ENCODE measurements at places on chromosomes 7 and 10.

DNA sequence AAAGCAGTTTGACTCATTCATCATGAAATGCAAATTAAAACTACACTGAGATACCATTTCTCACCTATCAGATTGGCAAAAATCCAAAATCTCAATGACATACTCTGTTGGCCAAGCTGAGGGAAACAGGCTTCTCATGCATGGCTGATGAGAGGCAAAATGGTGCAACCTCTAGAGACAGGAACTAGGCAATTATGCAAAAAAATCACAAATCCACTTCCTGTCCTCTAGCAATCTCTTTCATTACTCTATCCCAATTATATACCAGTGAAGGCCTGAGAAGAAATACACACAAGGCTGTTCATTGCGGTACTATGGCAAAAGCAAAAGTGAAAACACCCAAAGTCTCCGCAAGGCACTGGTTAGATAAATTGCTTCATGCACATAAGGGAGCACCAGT is 25.9 kb upstream of the PTPRN2 start:
- DNase-seq = peak; percentile 52

- DNase-seq = peak; percentile 98
Measured at GRCh38 chr10:62384057-62384446, 9.9 kb downstream of the ZNF365 start.

DNA sequence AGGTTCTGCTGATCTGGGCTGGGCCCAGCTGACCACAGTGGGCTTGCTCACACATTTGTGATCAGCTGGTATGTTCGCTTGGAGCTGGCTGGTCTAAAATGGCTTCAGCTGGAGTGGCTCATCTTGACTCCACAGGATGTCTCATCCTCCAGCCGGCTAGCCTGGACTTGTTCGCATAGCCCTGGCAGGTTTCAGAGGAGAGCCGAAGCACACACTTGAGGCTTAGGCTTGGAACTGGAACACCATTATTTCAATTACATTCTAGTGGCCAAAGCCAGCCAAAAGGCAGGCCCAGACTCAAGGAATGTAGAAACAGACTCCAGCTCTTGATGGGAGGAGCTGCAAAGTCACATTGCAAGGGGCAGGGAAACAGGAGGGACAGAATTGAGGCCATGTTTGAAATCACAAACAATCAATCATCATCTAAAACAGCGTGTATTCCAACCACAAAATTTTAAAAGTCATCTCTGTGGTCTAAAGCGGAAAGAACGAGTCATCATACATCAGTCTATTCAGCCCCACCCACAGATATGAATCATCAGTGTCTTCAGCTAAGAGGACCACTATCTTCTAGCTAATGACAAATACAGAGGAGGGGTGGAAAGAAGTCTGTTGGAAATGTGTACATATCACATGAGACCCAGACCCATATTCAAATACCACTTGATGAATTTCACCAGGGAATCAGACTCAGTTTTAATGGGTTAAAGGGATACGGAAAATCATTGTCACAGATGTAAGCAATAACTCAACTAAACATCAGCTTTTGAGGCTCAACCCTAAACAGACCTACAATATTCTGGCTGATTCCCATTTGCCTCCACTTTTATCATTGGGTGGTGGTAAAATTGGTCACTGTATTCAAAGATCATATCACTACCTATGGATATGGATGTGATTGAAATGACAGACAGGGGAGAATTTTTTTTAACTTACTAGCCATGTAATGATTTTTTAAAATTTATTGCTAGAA is 139.0 kb upstream of the MKLN1 start:
- DNase-seq = peak; percentile 99

DNA sequence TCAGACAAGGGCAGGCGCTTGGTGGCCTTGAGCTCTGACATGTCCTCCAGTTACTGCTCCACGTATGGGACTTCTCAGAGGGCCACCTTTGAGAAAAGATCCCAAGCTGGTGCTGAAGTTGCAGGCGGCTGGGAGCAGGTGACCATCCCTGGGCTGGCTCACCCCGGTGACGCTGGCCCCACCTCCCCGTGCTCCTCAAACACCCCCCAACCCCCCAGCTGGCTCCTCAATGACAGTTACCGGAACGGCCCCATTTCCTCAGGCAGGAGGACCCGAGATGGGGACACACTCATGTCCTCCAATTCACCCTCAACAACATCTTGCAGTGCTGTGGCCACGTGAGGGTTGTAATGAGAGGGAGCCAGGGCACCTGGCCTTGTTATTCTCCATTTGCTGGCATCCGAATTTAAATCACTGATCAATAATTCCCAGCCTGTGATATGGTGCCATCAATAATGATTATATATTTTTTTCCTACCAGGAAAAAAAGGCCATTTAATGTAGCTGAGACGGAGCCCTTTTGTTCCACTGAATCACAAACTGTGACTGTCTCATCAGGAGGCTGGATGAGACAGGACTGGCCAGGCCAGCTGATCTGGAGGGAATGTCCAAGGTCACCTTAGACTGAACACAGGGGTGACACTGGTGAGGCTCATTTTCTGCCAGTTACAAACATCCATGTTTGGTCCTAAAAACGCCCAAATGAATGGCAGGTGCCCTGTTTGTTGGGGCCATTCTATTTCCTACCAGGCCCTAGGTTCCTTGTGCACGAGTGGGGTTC is 64.5 kb downstream of the CHST15 start:
- no peak for DNase-seq

DNA sequence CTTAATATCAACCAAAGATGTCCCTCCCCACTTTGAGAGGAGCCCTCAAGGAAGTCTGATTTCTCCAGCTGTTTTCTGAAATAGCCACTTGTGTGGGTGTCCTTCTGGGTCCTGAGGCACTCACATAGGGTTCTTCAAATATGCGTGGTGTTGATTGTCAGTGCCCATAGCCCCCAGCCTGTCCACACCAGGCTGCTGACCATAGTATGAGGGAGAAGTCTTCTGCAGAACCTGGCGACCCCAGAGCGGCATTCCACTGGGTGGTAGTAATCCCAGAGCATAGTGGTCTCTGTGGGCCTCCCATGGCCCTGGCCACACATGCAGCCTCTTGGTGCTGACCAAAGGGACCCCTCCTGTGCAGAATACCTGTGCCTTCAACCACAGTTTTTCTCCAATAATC is 82.7 kb upstream of the MACROH2A2 start:
- no peak for DNase-seq

DNA sequence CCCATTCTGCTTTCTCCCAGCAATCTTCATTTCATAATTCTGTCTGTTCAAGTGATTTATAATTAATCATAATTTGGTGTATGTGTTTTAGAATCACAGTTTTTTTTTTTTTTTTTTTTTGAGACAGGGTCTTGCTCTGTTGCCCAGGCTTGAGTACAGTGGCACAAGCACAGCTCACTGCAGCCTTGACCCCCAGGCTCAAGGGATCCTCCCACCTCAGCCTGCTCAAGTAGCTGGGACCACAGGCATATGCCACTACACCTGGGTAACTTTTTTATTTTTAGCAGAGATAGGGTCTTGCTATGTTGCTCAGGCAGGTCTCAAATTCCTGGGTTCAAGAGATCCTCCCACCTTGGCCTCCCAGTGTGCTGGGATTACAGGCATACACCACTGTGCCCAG is 49.2 kb upstream of the PLA2G12B start:
- no peak for DNase-seq

DNA sequence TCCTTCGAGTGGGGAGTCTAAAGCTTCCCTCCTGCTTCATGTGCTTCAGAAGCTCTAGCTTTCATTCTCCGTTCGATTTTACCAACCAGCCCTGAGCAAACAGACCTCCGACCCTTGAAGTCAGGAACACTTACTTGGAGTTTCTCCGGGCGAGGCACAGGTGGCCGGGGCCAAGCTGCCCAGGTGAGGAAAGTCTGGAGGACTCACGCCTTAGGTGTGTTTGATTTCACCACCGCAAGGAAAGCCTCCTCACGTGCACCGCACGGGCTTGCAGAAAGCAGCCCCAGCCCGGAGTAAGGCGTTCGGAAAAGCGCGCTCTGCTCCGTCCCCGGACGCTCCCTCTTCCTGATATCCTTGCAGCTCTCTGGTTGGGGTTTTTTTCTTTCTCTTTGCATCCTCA is 30.1 kb upstream of the CNPY1 start:
- no peak for DNase-seq

- DNase-seq = no peak
Measured at GRCh38 chr7:129947701-129948100, 5.1 kb downstream of the UBE2H start.

DNA sequence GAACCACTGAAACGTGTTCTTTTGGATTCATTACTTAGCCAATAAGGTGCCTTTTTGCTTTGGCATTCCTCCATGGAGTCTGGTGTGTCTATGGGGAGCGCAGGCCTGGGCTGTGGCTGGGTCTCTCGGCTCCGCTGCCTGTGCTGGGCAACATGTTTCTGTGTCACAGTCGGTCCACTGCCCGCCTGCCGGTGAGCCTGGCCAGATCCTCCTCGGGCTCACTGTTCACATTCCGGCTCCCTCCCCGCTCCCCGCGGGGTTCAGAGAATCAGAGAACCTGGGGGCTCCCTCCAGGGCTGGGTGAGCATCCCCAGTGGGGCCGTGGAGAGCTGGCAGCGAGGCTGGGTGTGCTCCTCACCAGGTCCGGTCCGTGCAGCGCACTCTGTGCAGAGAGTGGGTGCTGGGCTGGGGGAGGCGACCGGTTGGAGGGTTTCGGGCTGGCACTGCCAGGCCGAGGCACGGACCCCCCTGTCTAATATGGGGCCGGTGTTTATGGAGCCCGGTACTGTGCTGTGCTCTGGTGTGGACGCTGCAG is 70.4 kb downstream of the INPP5A start:
- no peak for DNase-seq

DNA sequence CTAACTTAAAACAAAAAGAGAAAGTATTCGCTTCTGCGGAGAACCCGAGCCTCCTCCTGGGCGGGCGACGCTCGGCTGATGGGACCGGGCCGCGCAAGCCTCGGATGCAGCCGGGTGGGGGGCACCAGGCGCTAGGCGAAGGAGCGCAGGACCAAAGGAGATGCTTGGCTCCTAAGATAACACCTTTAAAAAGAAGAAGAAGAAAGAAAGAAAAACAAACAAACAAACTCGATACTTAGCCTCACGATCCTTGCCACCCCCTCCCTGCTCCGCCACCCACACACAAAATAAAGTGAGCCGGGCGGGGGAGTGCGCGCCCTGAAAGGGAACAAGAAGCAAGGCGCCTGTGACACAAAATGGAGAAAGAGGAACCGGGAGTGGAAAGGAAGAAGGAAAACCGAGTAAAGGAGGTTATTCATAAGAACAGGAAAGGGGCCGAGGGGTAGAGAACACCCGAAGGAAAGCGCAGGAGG is 34.0 kb upstream of the EBLN1 start:
- peak; percentile 36 for DNase-seq

- DNase-seq = no peak
Measured at GRCh38 chr10:74827694-74828093, 1.3 kb downstream of the KAT6B start.

All from M059J (cell line).